CD4-positive, alpha-beta T cell treated with Interleukin-6 for 4 hours (primary cell): ENCODE measurements at places on chromosomes 12 and 14.

GRCh38 chr12:94427501-94428381 lies 31.9 kb downstream of the CEP83 start:
- no peak for DNase-seq

GRCh38 chr12:131603106-131603938 lies 107.6 kb upstream of the SFSWAP start:
- DNase-seq: peak; percentile 22

DNA sequence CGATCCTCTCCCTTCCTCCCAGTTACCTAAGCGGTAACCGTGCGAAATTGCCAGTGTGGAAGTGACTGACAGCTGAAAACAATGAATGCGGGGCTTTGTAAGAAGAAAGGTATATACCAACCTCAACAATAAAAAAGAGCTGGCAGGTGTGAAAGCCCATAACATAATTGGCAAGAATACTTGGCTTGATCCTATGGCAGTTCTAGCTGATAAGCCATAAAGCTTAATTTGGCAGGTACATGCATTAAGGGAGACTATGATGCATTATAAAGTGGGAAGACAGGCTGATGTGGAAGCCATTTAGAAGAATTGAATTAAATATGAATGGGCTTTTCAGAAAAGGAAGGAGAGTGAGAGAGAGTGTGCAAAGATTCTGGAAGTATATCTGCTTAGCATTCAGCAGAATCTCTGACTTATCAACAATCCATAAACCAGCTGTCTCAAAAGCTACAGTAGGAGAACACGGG lies 71.3 kb downstream of the CRACR2A start:
- no peak for DNase-seq

DNA sequence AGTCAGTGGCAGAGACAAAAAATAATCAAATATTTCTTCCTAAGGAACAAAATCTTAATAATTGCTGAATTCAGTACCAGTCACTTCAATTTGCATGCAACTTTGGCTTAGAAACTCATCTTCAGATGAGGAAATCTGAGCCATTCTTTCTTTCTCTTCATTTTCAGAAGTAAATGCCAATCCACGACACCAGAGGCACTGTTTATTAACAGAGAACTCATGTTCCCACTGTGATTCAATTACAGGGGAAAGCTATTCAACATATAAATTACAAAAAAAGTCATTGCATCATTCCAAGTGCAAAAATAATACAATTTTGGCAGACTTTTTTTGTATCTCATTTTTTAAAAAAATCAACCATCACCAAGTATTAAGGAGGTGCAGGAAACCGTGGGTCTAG lies 816.1 kb upstream of the TMEM132C start:
- DNase-seq: no peak
